ENCODE measurements at places on chromosomes 6 and 20.
A peak's percentile ranks its signal among the peaks of the same experiment; 100 is the strongest.

DNA sequence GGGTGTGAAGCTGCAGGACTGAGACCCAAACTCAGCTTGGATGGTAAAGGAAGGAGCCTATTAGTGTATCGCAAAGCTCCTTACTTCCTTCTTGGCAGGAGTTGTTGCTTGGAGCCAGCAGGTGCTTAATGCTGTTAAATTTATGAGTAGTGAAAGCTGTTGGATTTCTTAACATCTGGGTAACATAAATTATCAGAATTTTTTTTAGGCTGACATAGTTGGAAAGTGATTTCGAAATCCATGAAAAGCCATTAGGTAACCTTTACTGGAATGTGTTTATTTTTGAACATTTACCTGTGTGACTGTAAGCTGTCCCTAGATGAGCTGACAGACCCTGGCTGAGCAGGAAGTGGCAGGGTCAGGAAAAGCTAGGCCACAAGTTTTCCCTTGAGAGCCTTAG lies 470.4 kb upstream of the SLC35B3 start:
- DNase-seq: no peak

DNA sequence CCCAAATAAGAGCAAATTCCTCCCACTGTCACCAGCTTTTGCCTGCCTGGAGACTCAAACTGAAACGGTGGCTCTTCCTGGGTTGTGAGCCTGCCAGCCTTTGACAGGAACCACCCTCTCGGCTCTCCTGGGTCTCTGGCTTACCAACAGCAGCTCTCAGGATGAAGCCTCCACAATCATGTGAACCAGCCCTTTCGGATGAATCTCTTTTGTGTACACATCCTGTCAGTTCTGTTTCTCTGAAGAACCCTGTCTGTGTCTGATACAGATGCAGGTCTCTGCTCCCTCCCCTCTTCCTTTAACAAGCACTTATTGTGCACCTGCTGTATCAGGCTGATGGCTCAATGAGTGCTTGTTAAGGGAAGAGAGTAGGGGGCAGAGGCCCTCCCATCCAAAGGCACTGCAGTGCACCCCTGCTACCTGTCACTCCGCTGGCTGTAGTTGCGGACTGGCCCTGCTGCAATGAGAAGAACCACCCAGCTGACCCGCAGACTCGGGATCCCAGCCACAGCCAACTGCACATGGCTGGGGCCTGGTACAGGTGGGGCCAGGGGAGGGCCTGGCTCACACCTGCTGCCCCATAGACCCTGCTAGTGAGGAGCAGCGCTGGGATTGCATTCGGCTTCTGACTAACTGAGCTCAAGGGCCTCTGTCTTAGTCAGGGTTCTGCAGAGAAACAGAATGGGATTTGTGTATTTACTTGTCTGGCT lies 120.1 kb upstream of the PMEPA1 start:
- DNase-seq: no peak

DNA sequence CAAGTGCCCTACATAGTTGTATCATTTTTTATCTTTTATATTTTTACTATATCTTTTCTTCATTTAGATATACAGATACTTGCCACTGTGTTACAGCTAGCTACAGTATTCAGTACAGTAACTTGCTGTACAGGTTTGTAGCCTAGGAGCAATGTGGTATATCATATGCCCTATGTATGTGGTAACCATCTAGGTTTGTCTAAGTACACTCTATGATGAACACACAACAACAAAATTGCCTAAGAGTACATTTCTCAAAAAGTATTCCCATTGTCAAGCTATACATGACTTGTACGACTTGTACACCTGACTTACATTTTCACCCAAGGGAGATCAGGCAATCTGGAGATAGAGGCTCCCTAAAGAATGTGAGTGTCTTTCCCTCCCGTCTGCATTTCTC lies 8.2 kb downstream of the ELOVL5 start:
- no peak for DNase-seq

- DNase-seq: peak; percentile 70
Observed at GRCh38 chr20:23349338-23350195, 1.0 kb upstream of the NXT1 start.

GRCh38 chr6:23365732-23366131 lies 760.3 kb upstream of the NRSN1 start:
- DNase-seq: no peak

DNA sequence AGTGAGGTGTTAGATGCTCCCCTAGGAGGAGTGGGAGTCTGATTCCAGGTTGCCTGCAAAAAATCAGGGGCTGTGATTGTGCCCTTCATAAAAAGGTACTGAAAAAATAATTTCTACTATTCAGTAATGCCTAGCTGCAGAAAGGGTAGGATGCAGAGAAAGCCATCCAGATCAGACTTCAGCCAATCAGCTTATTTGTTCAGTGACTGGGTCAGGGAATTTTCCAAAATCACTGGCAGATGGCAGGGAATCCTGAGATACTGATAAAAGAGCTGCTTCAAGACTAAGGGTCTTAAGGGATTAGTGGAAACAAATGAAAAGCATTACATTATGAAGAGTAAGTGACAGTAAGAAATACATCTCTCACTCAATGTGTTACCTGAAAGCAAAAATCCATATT lies 42.8 kb upstream of the MTRF1L start:
- DNase-seq: no peak

DNA sequence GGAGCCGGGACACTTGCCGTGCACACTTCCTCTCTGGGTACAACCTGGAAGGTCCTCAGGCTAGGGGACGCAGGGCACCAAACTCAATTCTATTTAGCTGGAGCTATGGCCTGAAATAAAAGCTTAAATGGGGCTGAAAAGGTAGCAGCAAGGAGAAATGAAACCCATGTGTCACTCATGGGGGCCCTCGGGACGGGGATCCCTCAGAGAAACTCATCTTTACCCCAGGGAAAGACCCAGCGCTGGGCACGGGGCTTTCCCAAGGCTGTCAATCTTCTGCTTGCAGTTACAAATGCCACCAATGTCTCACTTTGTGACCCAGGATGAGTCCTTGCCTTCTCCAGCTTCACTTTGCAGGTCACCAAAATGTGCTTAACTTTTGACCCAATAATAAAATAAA lies 16.5 kb downstream of the SNAI1 start:
- DNase-seq: no peak

GRCh38 chr6:110337486-110337885 lies 20.7 kb downstream of the METTL24 start:
- DNase-seq: no peak

- DNase-seq: no peak
Observed at GRCh38 chr6:3670356-3670755, 81.2 kb downstream of the PXDC1 start.

- DNase-seq: no peak
Observed at GRCh38 chr20:37672143-37672542, 21.7 kb upstream of the CTNNBL1 start.

- DNase-seq: no peak
Observed at GRCh38 chr6:151067684-151068596, 171.8 kb upstream of the AKAP12 start.

GRCh38 chr6:56242346-56242745 lies 5.0 kb downstream of the COL21A1 start:
- DNase-seq: no peak

DNA sequence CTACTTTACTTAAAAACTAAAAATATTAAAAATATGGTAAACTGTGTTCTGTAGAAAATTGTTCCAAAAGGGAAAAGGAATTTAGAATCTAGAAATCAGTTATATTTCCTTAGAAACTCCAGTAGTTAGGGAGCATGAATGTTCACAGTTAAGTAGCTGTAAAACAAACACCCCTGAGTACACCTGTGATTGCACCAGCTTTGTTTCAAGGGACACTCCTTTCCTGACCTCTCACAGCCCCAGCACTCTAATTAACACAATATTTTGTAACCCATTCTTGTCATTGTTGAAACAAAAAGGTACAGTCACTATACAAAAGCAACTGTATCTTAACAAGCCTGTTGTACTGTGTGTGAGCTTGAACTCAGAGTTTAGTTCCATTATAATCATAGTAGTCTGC lies 72.3 kb downstream of the NCOA7 start:
- no peak for DNase-seq

DNA sequence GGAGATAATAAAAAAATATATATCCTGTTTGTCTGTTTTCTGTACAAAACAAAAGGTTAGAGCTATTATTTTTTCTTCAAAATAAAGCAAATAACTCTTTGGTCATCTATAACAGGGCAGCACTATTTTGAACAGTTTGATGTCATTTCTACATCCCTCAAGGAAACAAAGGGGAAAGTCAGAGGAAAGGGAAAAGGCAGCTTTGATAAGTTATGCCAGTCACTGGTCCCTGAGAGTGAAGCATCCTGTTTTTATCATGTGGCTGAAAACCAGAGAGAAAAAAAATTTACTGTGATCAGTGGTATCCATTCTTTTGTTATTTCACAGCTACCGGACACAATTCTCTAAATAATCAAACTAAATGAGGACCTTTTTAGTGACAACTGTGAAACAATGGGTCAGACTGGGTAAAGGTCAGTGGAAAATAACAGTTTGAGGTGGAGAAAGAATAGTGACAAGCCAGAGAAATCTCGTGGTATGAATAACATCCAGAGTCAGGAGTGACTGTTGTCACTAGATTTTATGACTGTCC lies 356.0 kb downstream of the HDGFL1 start:
- DNase-seq: no peak

GRCh38 chr6:6596529-6597328 lies 8.2 kb downstream of the LY86 start:
- no peak for DNase-seq

GRCh38 chr20:12924126-12924525 lies 84.6 kb upstream of the SPTLC3 start:
- no peak for DNase-seq

DNA sequence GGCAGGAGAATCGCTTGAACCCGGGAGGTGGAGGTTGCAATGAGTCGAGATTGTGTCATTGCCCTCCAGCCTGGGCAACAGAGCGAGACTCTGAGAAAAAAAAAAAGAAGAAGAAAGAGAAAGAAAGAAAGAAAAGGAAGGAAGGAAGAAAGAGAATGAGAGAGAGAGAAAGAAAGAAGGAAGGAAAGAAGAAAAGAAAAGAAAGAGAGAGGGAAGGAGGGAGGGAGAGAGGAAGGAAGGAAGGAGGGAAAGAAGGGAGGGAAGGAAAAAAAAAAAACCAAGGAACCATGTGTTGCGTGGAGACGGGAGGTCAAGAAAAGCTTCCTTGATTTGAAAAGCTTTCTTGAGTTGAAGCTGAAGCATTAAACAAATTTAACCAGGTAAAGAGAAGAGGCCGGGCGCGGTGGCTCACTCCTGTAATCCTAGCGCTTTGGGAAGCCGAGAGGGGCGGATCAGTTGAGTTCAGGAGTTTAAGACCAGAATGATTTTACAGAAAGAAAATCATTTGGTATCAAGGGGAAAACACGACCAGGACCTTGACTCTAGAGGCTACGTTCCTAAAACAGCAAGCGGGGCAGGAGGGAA lies 90.5 kb upstream of the PRSS16 start:
- no peak for DNase-seq

DNA sequence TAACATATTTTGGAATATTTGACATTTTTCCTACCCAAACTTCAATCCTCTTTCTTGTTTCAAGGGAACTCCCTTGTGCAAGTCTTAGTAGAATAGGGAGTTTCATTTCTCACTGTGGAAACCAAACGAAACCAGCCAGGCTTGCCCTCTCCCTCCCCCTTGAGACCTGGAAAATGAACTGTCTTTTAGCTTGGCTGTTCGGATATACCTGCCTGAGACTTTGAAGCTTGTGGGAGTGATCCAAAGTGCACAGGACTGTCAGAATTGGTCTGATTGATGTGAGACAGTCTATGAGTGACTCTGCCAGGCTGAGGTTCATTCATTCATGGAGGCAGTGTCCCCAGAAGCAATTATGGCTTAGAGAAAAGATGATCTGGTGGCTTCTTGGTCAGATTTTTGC lies 388.1 kb downstream of the EPM2A start:
- DNase-seq: no peak

DNA sequence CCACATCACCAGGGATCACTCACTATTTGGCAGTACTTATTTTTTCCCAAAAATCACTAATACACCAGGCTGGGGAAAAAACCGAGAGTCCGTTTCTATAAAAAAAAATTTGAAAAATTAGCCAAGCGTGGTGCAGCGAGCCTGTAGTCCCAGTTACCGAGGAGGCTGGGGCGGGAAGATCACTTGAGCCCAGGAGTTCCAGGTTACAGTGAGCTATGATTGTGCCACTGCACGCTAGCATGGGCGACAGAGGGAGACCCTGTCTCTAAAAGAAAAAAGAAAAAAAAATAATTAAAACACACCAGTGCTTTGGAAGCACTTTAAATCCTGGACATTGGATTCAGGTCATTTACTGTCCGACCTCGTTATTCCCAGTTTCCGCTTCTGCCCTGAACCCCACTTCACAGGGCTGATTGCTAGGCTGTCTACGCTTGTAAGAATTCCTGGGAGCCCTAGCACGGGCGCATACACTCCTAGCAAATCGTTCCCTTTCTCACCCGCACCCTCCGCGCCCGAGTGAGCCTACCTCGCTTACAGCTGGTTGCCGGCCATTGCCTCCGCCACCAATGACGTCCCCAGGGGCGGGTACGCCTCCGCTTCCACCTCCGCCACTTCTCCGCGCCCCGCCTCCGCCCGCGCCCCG lies at the start of gene TPMT:
TPMT (minus strand) TSS at position 571 of the 643 bp plus-strand sequence. CDS start 5,950 bp downstream, outside the sequence.
- DNase-seq: no peak

- no peak for DNase-seq
Observed at GRCh38 chr20:63690898-63691710, 5.3 kb upstream of the TNFRSF6B start.

DNA sequence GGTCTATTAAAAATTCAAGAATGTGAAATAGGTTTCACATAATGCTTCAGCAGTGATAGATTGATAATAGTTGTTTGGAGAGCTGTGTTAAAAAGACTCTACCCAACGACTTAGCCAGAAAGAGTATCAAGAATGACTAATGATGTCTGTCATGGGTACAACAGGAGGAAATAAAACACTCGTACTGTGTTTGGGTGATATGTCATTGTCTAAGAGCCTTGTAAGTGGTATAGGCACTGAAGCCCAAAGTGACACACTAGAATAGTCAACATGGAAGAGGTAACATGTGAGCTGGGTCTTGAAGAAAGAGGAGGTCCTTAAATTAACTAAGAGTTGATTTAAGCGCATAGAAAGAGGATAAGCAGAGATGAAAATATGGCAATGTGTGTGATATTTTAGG lies 471.8 kb upstream of the MAN1A1 start:
- no peak for DNase-seq
